ENCODE measurements at places on chromosomes 12 and 14.

- DNase-seq, result no peak
These were observed 417.0 kb downstream of the ATP23 start for GRCh38 chr12:58358369-58358768.

DNA sequence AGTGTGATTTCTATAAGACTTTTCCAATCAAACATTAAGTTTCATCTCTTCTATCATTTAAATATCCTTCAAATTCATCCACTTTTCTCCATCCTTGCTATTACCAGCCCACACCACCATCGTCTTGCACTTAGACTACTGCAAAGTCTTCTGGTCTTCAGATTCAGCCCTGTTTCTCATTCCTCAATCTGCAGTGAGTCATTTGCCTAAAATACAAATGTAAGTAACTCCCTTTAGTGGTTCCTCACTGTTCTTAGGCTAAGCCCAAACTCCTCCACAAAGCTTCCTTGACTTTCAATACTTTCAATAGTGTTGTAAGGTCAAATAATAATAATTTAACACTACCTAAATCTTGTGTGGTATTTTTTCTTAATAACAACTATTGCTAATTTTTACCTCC lies 83.3 kb downstream of the PLEKHG7 start:
- no peak for DNase-seq

GRCh38 chr12:106416273-106416672 lies 58.7 kb downstream of the POLR3B start:
- no peak for DNase-seq

- no peak for DNase-seq
These were observed 106.8 kb downstream of the BBS10 start for GRCh38 chr12:76241371-76241770.

GRCh38 chr14:68888025-68888850 lies 90.9 kb downstream of the ACTN1 start:
- no peak for DNase-seq

GRCh38 chr12:94012071-94012470 lies 136.3 kb upstream of the PLXNC1 start:
- no peak for DNase-seq

DNA sequence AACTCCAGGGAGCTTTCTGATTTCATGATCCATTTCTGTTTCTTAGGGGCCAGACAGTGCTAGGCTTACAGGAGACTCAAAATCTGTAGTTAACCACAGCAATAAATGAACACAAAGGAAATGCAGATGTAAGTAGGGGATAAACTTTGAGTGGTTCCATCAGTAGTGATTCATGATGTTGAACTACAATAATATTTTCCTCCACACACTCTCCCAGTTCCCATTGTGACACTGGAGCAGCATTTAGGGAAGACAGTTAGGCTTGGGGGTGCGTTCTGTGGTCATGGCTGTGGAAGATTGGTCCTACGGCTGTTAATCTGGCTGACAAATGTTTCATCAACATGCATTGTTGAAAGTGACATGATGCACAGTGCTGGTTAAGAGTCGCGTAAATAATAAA lies 66.9 kb downstream of the HMGA2 start:
- no peak for DNase-seq

DNA sequence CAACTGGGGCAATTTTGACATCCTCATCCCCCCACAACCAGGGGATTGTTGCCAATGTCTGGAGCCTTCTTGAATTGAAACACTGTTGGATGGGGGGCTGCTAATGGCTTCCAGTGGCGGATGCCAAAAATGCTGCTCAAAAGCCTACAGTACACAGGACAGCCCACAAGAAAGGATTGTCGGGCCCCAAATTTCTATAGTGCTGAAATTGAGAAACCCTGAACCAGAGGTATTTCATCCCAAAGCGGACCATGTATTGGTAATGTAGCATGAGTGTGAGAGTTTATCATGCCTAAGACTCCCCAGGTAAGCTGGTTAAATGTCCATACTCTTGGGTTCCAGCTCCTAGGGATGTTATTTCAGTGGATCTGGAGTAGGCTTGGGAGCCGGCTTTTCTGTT lies 544.0 kb downstream of the BCL11B start:
- DNase-seq, result no peak

GRCh38 chr12:40775661-40776060 lies 83.4 kb downstream of the CNTN1 start:
- DNase-seq, result no peak

DNA sequence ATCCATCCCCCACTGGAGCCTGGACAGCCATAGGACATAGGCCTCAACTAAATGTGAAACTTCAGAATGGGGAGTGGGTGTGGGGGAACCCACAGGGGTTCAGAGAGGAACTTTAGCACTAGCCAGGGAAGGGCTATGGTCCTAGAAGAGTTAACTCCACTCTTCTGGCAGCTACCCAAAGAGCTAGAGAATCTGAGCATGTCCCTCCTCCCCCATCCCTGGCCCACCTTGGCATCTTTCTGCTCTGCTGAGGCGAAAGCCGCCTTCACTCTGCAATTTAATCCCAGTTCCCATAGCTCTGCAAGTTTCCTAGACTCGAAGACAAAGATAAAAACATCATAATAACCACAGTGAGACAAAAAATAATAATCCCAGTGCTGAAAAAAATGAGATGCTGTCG lies 214.7 kb upstream of the RTL1 start:
- DNase-seq, result no peak

DNA sequence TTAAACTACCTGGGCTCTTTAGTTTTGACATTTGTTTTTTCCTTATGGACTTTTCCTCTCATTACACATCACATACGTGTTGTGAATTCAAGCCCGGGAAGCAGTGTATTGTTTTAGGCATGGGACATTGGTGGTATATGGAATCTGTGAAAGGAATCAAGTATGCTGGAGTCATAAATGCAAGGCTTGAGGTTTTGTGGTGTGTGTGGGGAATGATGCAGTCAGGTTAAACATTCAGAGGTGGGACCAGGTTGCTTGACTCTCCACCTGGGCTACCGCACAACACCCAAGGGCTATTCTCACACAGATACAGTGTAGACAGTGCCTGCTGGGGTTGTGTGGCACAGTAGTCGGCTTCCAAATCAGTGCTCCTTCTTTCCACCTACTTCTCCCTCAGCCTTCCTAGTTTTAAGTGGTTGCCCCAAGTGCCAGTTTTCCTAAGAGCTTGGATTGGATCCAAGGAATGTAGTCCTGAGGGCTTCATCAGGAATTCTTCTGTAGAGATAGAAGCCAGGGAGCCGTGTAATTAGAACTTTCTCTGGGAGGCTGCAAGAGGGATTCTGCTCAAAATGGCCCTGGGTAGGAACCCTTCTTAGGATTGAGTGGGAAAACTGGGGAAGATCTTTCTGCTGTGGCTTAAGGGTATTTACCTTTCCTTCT lies 243.7 kb downstream of the C12orf75 start:
- DNase-seq, result no peak

DNA sequence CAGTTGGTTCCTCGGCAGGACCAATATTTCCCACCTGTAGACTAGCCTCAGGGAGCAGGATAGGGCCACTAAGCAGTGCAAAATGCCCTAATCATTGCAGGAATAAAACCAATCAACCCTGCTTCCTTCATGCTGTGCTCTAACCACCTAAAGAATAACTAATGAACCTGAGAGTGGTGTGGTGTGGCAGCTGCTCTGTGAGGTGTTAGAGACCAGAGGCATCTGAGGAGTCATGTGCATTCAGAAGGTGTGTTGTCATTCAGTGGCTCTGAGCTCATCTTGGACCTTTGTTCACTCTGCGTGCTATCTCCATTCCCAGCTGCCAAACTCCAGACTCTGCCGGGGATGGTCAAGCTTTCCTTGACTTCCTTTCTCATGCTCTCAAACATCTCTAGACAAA lies 136.7 kb upstream of the EGLN3 start:
- no peak for DNase-seq
